Aorta (tissue), 5 donors: ENCODE measurements at places on chromosomes 5 and 9.

GRCh38 chr5:102528600-102528999 lies 29.8 kb upstream of the SLCO6A1 start:
- DNase-seq, result no peak

DNA sequence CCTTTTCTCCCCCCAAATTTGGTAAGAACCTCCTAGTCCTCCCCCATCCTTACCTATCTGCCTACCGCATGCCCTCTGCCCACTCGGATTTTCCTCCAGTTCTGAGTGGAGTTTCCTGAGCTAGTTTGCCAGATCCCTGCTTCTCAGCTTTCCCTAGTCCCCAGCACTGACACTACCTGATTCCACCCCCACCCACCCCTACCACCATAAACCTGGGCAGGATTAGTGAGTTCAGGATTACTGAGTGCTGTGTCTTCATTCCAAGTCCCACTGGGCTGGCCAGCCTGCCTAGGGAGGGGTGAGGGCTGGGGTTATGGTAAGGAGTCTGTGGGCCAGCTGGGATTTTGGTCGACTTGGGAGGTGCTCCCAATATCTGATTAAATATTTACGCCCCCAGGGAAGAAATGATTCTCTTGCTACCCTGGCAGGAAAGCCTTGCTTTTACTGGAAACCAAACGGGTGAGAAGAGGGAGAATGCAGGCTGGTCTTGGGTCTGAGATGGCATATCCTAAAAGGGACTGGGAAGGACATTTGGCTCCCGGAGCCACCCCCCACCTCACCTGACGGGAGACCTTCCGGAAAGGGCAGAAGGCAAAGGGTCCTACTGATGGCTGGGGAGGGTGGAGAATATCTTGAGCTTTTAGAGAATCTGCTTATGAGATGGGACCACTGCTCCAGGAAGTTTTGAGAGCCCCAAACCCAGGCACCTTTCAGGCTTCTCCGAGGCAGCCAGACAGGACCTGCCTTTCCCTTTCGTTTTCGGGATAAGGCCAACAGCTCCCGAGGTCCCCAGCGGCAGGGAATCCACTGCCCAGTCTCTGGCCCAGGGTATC lies 3.7 kb downstream of the PITX1 start:
- DNase-seq, result no peak

GRCh38 chr9:97900103-97900737 lies 22.1 kb downstream of the TRMO start:
- no peak for DNase-seq

- no peak for DNase-seq
These were observed 188.3 kb downstream of the GADD45G start for GRCh38 chr9:89793124-89793495.

DNA sequence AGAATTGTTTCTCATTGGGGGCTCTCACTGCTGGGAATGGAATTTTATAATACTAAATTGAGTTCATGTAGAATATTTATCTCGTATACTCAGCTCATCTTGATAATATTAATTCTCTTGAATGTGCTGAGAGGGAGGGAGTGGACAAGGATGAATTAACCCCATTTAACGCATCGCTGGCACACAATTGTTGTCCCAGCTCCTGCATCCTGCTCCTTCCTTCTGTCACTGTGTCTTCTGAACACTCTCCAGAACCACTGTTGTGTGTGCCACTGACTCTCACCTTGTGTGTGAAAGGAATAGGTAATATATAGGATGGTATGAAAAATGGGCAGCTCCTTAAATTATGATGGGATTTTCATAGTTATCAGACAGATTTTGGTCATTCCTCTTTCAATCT lies 267.3 kb downstream of the MTRR start:
- no peak for DNase-seq

DNA sequence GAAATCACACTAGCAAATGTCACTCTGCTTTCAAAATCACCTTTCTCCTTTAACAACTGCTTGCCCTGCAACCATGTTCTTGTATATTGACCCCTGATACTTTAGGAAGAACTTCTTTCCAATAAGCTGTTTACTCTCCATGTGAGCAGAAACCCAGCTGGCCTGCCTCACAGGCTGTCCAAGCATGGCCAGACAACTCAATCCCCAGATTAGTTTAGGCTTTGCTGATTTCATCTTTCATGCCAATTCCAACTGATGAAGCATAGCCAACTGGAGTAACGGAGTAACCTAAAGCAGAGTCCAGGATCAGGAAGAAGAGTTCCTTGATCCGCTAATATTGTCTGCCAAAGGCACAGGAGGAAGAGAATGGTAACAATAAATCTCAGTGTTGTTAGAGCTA lies 56.7 kb upstream of the HTR1A start:
- no peak for DNase-seq

DNA sequence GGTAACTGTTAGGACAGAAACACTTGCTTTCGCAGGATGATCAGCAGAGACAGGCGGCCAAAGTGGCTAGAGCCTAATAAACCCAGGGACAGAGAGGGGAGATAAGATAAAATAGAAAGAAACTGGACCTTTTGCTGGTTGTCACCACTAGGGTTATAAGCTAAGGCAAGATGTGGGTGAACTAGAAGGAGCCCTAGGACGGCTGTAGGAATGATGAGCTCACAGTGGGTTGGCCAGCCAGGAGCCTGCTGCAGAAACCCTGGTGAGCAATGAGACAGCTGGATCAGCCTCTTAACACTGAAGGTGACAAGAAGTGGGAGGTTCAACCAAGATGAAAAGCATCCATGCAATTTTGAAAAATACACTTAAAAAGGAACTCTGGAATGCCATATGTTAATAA lies 13.5 kb downstream of the CTNND2 start:
- no peak for DNase-seq

DNA sequence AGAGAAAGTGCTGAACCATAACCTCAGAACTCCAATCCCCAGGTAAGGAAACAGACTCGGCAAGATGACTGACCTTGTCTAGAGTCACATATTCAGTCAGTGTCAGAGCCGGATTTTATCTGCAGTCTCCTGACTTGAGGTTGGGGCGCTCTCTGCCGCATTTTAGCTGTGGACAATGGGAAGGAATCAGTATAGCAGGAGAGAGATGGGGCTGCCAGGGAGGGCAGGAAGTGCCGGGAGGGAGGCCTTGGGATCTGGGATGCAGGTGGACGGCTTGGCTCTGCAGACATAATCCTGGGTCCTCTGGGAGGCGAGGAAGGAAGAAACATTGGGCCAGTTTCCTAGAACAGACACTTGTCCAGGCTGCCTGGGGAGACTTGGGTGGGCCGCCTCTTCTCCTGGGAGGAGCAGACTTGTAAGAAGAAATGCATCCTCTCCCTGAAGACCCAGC lies 39.7 kb upstream of the COL15A1 start:
- no peak for DNase-seq

- no peak for DNase-seq
These were observed 5.4 kb downstream of the RAD17 start for GRCh38 chr5:69374911-69375446.

- DNase-seq, result no peak
These were observed 280.1 kb downstream of the DNAH5 start for GRCh38 chr5:13664377-13664776.

DNA sequence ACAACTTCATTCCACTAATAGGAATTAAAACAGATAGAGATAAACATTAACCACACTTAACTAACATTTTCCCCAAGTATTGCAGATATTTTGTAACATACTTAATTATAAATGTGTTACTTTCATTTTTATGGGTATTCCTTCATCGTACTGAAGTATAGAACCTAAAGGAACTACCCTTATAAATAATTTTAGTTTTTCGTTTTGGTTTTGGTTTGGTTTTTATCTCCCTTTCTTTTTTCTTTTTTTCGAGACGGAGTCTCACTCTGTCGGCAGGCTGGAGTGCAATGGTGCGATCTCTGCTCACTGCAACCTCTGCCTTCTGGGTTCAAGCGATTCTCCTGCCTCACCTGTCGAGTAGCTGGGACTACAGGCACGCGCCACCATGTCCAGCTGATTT lies 60.1 kb upstream of the LMNB1 start:
- DNase-seq, result no peak

GRCh38 chr9:11962327-11962726 lies 730.9 kb upstream of the TYRP1 start:
- DNase-seq, result no peak

DNA sequence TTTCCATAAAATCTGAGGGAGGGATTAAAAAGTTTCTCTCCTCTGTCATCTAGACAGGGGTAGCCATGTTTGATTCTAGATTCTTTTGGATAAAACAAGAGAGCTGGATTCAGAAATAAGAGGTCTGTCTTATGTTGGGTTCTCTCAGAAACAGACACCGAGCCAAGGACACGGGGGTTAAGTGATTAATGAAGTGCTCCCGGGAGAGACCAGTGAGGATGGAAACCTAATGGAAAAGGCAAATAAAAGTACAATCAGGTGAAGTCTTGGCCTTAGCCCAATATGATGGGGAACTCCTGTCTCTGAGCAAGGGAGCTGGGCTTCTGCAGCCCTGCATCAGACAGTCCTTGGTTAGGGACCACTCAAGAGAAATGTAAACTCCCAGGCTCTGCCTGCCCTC lies 308.8 kb upstream of the PANK3 start:
- no peak for DNase-seq

GRCh38 chr9:114202849-114203248 lies 47.5 kb downstream of the COL27A1 start:
- no peak for DNase-seq

DNA sequence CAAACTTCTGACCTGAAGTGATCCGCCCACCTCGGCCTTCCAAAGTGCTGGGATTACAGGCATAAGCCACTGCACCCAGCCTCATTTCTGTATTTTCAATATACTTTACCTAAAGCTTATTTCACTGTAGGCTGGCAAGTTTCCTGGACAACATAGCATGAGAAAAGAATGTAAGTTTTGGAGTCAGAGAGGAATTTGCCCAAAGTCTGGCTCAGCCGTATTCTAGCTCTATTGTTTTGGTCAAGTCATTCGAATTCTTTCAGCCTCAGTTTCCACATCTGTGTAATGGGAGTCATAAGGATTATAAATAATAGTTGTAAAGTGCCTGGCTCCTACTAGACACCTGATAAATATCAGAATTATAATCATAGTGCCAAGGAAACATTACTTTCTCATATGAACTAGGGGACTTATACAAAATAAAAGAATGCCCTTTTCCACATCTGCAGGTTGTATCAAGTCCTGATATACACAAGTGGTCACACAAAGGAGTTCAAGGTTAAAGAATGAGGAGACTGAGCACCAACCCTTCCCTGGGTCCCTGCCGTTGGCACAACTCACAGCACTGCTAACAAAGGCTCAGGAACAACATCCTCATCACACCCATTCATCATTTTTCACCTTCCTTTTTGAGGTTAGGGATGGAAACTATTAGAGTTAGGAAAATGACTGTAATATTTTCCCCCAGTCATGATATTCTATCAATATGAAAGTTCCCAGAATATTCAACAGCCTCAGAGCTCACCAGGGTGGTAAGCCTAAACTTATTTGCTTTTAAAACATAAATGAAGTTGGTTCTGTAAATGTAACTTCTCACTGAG lies 34.6 kb upstream of the RAI14 start:
- DNase-seq, result no peak

- no peak for DNase-seq
These were observed 47.3 kb downstream of the SH3TC2 start for GRCh38 chr5:149015561-149015960.

DNA sequence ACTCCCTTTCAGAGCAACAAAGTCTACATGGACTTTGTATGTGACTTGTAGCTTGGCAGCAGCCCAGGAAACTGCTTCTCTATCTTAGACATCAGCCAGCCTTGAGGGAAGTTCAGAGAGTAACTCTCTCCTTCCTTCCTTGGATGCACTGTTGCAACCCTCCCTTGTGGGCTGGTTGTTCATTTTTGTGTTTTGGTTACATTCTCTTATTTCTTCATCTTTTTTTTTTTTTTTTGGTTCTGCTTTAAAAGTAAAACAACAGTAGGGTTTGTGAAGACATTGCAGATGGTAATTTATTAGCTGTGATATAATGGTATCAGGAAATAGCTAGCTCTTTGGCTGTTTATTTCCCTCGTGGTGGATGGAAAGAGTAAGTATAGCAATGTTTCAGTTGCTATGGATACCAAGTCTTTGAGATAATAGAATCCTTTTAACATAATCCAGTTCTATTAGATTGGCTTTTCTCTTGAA lies 97.9 kb upstream of the MAMDC2 start:
- DNase-seq, result no peak

DNA sequence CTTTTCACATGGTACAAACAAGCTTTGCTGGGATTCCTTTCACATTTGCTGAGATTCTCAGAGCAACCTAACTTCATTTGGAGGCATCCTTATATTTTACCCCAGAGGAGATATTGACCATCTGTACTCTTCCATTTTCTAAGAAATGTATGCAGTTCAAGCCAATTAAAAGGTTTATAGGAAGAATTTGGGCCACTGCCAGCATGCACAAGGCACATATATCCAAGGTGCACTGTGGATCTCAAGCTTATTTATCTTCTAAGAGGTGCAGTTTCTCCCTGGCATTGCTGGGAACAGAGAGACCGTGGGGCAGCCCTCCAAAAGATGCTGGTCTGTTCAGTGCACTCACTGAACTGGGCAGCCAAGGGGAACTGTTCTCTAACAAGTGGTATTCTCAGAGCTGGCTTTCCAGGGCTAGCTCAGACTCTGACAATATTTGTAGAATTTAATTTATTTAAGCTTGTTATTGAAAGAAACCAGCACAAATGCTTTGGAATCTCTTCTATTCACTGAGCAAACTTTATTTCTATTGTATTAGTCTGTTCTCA lies 213.3 kb downstream of the TENT4A start:
- DNase-seq, result no peak

DNA sequence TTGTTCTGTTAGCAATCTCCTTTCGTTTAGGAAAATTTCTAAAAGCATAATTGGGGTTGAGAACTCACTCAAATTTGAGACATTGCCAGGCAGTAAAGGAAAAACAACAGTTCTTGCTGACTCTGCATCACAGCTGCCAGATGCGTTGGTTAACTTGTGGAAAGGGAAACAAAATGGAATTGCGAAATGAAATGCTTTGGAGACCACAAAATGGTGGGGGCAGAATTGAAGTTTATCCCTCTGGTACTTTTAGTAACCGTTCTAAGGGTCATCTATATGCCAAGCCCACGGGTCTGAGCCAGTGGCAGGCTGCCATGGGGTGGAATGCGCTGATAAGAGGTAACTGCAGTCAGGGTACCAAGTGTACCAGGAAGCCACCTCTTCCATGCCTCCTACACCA lies 28.6 kb upstream of the SELENOP start:
- peak; percentile 83 for DNase-seq

- DNase-seq, result peak; percentile 56
These were observed 33.2 kb upstream of the SLC6A3 start for GRCh38 chr5:1478271-1479035.

DNA sequence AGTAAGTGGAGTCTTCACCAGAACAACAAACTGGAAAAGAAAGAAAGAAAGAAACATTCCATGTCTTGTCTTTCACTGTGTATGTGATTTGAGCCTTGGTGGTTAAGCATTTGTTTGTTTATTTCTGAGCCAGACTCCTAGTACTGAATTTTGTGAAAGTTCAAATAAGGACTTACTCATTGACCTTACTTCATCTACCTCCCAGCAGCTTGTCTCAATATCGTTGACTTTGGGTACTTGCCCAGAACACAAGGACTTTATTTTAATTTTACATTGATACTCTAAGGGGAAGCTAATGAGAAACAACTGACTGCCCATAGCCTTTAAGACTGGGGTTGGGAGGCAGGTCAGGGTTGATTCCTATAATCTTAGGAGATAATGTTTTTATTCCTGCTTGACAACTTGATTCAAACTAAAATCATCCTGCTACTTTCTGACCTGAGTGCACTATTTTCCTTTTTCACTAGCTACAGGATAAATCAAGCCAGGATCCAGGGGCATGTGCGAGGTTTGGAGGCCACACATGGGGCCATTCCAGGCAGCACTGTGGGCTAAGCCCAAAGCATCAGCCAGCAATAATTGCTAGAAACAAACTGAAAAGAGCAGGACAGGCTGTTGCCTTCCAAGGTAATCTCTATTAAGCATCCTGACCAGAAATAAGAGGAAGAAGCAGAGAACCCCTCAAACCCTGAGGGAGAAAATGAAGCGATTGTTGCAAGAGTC lies 138.9 kb upstream of the RUSC2 start:
- no peak for DNase-seq
